ENCODE measurements at places on chromosomes 1 and 21.
A peak's percentile ranks its signal among the peaks of the same experiment; 100 is the strongest.

- DNase-seq = no peak
Measured at GRCh38 chr1:116262207-116262994, 110.6 kb upstream of the ATP1A1 start.

GRCh38 chr1:226223157-226223785 is at the start of gene MIXL1:
Gene MIXL1, plus strand, starts transcription at chr1:226223664. Its CDS starts 18 bp downstream, at chr1:226223682.
- peak; percentile 47 for DNase-seq

DNA sequence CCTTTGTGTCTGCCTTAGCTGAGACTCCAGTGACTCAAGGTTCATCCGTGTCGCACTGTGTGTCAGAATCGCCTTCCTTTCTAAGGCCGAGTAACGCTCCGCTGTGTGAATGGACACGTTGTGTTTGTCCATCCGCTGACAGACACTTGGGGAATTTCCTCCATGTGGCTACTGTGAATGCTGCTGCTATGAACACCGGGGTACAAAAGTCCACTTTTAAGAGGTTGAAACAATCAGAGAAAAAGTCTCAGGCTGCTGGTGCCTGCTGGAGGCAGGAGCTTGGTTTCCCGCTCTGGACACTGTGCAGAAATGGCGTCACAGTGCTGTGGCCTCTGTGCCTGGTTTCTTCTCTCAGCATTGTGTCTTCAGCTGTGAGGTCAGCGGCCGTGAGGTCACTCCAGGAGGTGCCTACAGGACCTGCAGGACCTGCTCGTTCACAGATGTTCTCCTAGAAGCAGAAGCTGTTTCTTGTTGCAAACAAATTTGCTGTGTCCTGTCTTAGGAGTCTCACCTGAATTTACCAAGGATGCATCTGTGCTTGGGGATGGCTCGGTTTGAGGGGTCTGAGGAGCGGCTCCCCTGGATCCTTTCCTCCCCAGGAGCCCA is 34.2 kb downstream of the KRTAP10-1 start:
- DNase-seq = no peak

- no peak for DNase-seq
Measured at GRCh38 chr1:227490478-227490877, 72.9 kb upstream of the ZNF678 start.

DNA sequence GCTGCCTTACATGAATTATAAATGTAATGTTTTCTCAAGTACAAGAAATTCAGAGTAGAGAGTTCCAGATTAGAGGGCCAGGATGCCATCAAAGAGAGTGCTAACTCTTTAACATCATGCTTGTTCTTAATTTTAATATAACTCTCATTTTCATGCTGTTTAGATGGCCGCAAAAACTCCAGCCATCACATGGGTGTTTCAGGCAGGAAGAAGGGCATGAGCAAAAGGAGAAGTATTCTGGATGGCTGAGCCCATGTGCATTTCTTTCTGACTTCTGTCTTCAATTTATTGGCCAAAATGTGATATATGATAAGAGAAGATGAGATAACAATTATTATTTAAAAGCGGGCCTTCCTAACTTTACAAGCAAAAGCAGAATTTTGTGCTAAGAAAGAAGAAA is 1328.6 kb downstream of the MRPL39 start:
- no peak for DNase-seq

DNA sequence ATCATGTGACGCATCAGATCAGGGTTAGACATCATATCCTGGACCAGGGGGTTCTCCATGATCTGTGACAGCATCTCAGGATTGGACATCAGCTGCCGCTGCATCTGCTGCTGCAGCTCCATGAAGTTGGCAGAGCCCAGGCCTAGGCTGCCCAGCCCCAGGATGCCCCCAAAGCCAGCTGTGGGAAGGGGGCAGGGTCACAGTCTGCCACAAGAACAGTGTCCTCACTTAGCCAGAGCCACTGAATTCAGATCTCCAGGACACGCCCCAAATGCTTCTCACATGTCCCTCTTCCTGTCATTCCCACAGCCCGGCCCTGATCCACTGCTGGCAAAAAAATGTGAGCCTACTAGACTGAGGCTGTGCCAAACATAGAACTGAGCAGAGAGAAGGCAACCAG is 3.2 kb downstream of the UBQLN4 start:
- peak; percentile 35 for DNase-seq

DNA sequence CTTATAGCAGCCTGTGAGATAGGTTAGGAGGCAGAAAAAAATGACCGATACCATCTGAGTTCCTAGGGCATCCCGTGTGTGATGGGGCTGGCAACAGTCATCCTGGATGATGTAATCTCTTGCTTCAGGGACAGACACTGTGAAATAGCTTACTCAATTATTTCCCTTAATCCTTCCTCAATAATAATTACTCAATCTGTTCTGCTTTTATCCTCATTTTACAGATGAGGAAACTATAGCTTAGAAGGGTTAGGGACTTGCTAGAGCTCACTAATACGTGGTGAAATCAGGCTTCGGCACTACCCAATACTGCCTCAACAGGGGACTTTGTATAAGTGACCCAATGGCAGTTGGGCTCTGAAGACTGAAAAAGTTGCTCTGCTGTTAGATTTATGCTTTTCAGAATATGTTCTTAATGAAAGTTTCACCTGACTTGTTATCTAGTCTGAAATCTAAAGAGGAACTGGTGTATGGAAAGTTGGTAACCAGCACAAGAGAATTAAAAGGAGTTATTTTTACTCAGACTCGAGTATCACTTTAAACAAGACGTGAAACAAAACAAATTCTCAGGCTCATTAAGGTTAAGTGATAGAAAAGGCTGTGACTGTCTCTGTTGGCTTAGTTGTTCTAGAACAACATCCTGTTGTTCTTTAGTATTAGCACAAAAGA is 14.4 kb downstream of the CD55 start:
- peak; percentile 47 for DNase-seq

- peak; percentile 48 for DNase-seq
Measured at GRCh38 chr1:27136998-27137542, 17.9 kb downstream of the SLC9A1 start.

GRCh38 chr1:162065016-162065415 is 4.5 kb upstream of the NOS1AP start:
- DNase-seq = no peak

- no peak for DNase-seq
Measured at GRCh38 chr1:37452416-37452815, 22.0 kb upstream of the ZC3H12A start.

GRCh38 chr1:8040586-8040985 is 14.5 kb upstream of the ERRFI1 start:
- DNase-seq = peak; percentile 90

DNA sequence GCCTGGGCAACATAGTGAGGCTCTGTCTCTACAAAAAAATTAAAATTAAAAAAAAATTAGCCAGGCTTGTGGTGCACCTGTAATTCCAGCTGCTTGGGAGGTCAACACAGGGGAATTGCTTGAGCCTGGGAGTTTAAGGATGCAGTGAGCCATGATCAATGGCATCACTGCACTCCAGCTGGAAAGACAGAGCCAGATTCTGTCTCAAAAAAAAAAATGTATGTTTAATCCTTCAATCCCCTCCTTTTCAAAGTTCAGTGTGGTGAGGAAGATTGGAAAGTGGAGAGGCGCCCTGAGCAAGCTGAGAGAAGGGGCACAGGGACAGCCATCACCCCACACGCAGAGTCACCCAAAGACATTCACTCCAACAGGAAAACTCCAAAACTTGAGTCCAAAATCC is 97.7 kb upstream of the BACE2 start:
- no peak for DNase-seq

- DNase-seq = peak; percentile 11
Measured at GRCh38 chr1:98898940-98899339, 105.7 kb downstream of the PLPPR5 start.

DNA sequence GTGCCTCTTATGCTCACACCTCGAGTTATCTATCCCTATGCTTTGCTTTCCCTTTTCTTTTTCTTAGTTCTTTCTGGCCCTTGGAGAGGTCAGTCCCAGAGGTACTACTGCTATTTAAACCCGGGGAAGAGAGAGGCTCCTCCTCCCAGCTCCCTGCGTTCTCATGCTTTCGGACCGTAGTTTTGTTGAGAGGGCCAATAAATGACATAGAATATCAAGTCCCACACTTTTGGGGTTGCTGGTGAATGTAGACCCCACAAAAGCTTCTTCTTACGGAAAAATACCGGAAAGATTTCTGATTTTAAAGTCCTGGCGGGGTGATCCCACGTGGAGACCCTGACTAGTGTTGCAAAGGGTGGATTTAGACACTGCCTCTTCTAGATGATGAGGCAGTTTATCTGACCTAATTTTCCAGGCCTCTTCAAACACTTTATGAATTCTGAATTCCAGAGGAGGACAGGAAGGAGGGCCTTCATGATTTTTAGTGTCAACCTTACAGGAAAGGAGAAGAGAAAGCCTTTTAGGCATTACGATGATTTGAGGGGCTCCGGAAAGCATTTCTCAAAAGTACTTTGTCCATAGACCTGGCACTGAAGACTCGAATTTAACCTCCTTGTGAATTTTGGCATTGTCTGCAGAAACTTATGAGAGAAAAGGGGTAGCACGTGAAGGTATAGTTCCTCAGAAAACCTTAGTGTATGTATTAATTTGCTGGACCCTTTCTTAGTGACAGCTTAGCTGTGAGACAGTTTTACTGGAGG is 694 bp downstream of the TMEM167B start:
- DNase-seq = peak; percentile 62

DNA sequence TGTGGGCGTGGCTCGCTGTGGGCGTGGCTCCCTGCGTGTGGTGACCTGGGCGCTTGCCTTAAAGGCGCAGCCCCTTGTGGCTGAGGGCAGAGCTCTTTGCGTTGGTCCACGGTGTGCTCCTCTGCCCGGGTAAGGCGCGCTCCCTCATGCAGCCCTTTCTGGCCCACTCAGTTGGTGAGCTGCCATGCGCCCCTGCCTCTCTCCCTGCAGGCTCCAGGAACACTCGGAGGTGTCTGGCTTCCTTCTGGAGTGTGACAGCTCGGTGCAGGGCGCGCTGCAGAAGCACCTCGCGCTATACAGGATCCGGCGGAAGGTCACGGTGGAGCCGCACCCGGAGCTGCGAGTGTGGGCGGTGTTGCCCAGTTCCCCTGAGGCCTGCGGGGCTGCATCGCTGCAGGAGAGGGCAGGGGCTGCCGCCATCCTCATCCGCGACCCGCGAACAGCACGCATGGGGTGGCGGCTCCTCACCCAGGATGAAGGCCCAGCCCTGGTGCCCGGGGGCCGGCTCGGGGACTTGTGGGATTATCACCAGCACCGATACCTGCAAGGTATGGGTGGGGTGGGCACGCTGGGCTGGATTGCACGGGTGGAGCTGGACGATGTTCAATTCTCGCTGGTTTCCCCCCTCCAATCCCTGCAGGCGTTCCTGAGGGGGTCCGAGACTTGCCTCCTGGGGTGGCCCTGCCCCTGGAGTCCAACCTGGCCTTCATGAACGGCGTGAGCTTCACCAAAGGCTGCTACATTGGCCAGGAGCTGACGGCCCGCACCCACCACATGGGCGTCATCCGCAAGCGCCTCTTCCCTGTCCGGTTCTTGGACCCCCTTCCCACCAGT is 9.1 kb downstream of the IBA57 start:
- DNase-seq = peak; percentile 52

DNA sequence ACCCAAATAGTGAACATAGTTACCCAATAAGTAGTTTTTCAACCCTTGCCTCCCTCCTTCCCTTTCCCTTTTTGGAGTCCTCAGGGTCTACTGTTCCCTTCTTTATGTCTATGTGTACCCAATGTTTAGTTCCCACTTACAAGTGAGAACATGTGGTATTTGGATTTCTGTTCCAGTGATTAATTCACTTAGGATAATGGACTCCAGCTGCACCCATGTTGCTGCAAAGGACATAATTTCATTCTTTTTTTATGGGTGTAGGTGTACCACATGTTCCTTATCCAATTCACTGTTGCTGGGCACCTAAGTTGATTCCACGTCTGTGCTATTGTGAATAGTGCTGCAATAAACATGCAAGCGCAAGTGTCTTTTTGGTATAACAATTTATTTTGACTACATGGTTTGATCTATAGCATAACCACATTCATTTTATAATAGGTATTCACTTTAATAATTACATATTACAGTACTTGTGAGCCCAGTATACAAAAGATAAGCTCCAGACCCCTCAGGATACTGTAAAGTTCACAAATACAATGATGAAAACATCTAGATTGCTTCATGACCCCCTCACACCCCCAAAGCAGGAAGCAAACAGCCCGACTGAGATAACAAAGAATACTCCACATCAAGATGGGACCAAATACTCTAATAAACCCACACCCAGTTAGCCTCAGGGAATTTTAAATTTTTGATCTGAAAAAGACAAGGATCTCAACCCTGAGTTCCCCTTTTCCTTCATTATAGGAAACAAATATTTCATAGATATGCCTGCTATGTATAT is 45.3 kb downstream of the PUM1 start:
- DNase-seq = no peak

DNA sequence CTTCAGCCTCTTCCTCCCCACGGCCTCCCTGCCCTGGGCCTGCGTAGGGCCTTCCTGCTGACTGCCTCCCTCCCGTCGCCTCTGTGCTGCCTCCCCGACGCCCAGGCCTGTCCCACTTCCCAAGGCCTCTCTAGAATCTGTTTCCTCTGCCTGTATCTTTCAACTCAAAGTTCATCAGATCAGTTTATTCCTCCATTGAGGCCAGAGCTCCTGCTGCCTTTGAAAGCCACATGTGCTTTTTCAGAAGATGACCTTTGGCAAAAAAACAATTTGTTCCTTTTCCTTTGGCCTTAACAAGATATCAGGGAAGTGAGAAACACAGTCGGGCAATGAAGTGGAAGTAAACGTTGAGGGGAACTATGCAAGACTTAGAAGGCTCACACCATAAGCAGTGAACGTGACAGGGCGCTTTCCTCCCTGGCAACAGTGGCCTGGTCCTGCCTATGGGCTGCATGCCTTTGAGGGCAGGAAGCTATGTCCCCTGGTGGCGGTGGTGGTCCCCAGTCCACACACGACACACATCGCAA is 85.9 kb downstream of the PSMG1 start:
- peak; percentile 8 for DNase-seq

DNA sequence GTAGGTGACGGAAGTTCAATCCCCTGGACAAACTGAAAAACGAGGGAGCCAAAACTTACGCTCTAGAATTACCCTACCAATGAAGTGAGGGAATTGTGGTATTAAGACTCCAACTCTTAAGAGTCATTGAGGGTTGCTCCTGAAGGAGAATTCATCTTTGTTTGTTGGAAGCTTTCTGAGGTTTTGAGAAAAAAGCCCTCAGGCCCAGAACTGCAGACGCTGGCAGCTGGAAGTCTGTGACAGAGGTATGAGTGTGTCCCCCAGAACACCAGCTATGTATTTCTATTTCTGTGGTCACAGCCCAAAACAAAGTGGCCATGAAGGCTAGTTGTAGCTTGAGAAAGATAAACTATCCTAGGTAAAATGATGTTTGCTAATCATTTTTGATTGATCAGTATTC is 438.8 kb upstream of the B3GALT2 start:
- no peak for DNase-seq

GRCh38 chr1:97332716-97333115 is 588.1 kb downstream of the DPYD start:
- DNase-seq = peak; percentile 13

DNA sequence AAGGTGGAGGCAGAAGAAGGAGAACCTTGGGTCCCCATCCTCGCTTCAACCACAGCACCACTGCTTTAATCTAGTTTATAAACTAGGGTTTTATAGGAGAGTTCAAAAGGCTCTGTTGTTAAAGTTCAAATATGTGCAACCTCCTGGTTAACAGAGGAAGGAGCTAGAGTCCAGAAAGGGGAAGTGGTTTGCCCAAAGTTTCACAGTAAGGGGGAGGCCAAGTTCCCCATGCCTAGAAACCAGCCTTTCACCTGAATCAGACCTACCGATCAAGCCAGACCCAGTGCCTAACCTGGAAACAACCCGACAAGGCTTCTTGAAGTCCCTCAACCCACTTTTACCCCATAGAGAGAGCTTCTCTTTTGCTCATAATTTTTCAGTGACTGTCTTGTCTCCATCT is 106.5 kb downstream of the PLPP3 start:
- DNase-seq = no peak

GRCh38 chr21:43193651-43194302 is 25.0 kb downstream of the CRYAA start:
- DNase-seq = peak; percentile 86
